Inflammatory macrophage treated with lipopolysaccharide for 1 hour (primary cell): ENCODE measurements at places on chromosomes 6 and 20.

- no peak for DNase-seq
Observed at GRCh38 chr20:56691325-56691998, 62.4 kb downstream of the TFAP2C start.

GRCh38 chr20:42790111-42790510 lies 399.6 kb downstream of the PTPRT start:
- DNase-seq = no peak

DNA sequence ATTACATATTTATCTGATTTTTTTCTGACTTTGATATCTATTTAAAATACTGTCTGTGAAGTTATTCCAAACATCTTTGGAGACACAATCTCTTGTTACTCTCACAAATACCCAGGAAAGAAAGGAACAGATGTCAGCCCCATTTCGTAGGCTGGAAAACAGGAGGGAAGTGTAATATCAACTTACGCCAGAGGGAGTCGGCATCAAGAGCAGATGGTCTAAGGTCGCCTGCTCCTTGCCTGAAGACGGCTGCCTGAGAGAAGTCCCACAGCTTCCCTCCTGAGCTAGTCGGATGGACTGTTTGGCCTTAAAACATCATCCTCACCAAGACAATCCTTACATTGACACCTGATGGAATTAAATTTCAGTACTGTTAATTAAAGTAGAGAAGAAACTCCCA lies 13.4 kb downstream of the CST7 start:
- no peak for DNase-seq

DNA sequence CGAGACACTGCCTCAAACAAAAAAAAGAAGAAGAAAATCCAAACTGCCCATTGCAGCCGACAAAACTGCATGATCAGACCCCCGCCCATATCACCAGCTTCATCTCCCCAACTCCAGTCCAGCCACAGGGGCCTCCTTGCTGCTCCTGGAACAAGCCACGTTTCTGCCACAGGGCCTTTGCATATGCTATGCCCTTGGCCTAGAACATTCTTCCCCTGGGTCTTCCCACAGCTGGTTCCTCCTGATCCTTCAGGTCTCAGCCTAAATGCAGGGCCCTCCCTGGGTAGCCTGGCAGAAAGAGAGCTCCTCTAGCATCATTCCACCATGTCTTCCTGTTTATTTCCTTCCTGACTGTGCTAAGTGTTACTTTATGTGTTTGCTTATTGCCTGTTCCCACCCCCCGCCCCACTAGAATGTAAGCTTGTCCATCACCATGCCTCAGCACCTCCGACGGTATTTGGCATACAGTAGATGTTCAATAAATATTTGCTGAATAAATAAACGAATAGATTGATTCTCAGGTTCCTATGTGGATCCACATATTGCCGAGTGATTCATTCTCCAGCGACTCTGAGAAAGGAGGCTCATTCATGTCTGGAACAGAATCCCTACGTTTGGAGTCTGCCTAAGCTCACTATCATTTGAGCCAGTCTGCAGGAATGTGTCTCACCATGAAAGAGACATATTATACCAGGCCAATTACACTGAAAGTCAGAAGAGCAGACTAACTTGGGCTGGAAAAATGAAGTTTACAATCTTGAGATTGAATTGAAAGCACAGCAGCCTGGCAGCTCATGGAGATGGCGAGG lies 56.1 kb downstream of the NFATC2 start:
- no peak for DNase-seq

- no peak for DNase-seq
Observed at GRCh38 chr20:12068121-12068520, 150.4 kb downstream of the BTBD3 start.

GRCh38 chr20:21074605-21075336 lies 31.4 kb downstream of the LINC00237 start:
- no peak for DNase-seq

DNA sequence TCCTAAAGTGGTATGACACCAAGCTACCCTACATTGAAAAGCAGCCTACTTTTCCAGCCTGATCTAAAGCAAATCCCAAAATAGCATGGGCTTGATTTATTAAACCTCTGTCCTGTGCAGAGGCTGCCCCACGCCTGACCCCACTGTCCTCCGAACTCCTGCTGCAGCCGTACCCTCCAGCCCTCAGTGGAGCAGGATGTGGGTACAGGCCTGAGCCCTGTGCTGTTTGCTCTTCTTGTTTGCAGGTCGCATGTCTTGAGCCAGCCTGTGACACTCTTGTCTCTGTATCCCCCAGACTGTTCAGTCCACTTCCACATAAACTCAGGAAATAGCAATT lies 61.2 kb downstream of the RPP40 start:
- DNase-seq = no peak

GRCh38 chr6:111418971-111419693 lies 63.9 kb downstream of the REV3L start:
- DNase-seq = no peak

GRCh38 chr6:20680697-20681165 lies 146.5 kb downstream of the CDKAL1 start:
- DNase-seq = no peak
